ENCODE measurements at places on chromosomes 7 and 10. TPM values are rescaled to one million over a fixed set of nuclear protein-coding genes. Genes with fewer than 3 reads are reported as not detected.

EBLN1 gene
- total RNA-seq = not detected

LDB1 gene
- 61.7 TPM for total RNA-seq

GPNMB gene
- 507 TPM for total RNA-seq

C10orf95 gene
- total RNA-seq = not detected

NUTM2B gene
- total RNA-seq = not detected

GPR26 gene
- total RNA-seq = not detected

VENTX gene
- not detected for total RNA-seq

PLOD3 gene
- 58.6 TPM for total RNA-seq

SYT15 gene
- 0.59 TPM for total RNA-seq

CELF2 gene
- total RNA-seq = 7.6 TPM

PDK4 gene
- 0.15 TPM for total RNA-seq

ITIH2 gene
- not detected for total RNA-seq

NEUROD6 gene
- total RNA-seq = not detected

WNT8B gene
- total RNA-seq = not detected

PNLIPRP3 gene
- not detected for total RNA-seq

CPN1 gene
- total RNA-seq = not detected

ACSM6 gene
- total RNA-seq = not detected

FFAR4 gene
- not detected for total RNA-seq

ZNF282 gene
- total RNA-seq = 17.3 TPM

DKK1 gene
- total RNA-seq = 57.4 TPM

CPVL gene
- total RNA-seq = 1.9 TPM

SPDYE2B gene
- 0.12 TPM for total RNA-seq

EMX2 gene
- 0.08 TPM for total RNA-seq

SNX10 gene
- total RNA-seq = not detected

HOXA6 gene
- not detected for total RNA-seq

PRSS37 gene
- total RNA-seq = not detected

ANKIB1 gene
- total RNA-seq = 52.1 TPM

ZNF467 gene
- 1.7 TPM for total RNA-seq

MRC1 gene
- total RNA-seq = not detected

ACTL6B gene
- not detected for total RNA-seq

CEP55 gene
- total RNA-seq = 0.47 TPM

AP3M1 gene
- 20.8 TPM for total RNA-seq

TLL2 gene
- total RNA-seq = 0.08 TPM

GPER1 gene
- total RNA-seq = 0.83 TPM

RINT1 gene
- total RNA-seq = 13.3 TPM
